ENCODE measurements at places on chromosomes 5 and 9. TPM values are rescaled to one million over a fixed set of nuclear protein-coding genes. Genes with fewer than 3 reads are reported as not detected.

Gene TDRD7
- 11.2 TPM for total RNA-seq

Gene SLC34A1
- total RNA-seq: not detected

Gene CCDC69
- total RNA-seq: 4.3 TPM

Gene UGCG
- total RNA-seq: 38.5 TPM

Gene DROSHA
- 90.0 TPM for total RNA-seq

Gene CDX1
- not detected for total RNA-seq

Gene SYK
- total RNA-seq: not detected

Gene TSLP
- total RNA-seq: not detected

Gene FOXD4
- 0.42 TPM for total RNA-seq
